ENCODE measurements at places on chromosomes 5 and 9.

- peak; percentile 54 for DNase-seq
- peak within 1 kb of the TSS; percentile 51 for H3K4me3 ChIP-seq
- peaks cover 40% of the 10 kb centered on the region for H3K27me3 ChIP-seq
- peak within 1 kb of the TSS; percentile 79 for H3K27ac ChIP-seq
Measured at GRCh38 chr5:76402886-76403765, at the start of gene IQGAP2. IQGAP2 (plus strand) TSS chr5:76403285; CDS start chr5:76403546, 261 bp downstream.

DNA sequence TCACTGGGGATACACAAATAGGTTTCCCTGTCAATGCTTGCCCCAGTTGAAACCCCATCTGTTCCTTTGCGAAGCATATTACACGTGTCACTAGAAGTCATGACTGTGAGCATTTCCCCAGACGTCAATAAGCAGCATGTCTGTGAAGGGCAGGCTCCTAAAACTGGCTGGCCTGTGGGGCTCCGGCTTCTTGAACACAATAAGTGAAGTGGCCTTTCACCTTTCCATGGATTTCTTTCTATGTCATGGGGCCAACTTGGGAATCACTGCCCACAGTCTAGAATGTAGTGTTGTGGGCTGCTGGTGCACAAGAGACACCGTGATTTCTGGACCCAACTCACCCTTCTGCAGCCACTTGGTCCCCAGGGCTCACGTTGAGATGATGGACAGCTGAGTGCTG lies 60.4 kb upstream of the CTSL start:
- no peaks in the 10 kb centered on the region for H3K27me3 ChIP-seq
- no peaks in the 10 kb centered on the region for H3K36me3 ChIP-seq
- no peaks in the 10 kb centered on the region for H3K4me1 ChIP-seq
- H3K27ac ChIP-seq, result no peak overlapping the region
- H3K4me3 ChIP-seq, result no peak overlapping the region

GRCh38 chr5:93586736-93587596 lies 3.9 kb downstream of the NR2F1 start:
- peak overlapping the region; percentile 62 for H3K4me3 ChIP-seq
- H3K36me3 ChIP-seq, result no peaks in the 10 kb centered on the region
- DNase-seq, result no peak
- H3K27me3 ChIP-seq, result peaks cover 24% of the 10 kb centered on the region

- H3K4me3 ChIP-seq, result no peak overlapping the region
- no peaks in the 10 kb centered on the region for H3K36me3 ChIP-seq
- no peak for DNase-seq
Measured at GRCh38 chr9:94010980-94011533, 55.9 kb upstream of the BARX1 start.

GRCh38 chr5:119328753-119329602 lies 26.8 kb upstream of the TNFAIP8 start:
- H3K36me3 ChIP-seq, result no peaks in the 10 kb centered on the region
- peaks cover 39% of the 10 kb centered on the region for H3K4me1 ChIP-seq
- no peak overlapping the region for H3K4me3 ChIP-seq
- no peak for DNase-seq
- no peaks in the 10 kb centered on the region for H3K27me3 ChIP-seq
- H3K27ac ChIP-seq, result peak overlapping the region; percentile 89

DNA sequence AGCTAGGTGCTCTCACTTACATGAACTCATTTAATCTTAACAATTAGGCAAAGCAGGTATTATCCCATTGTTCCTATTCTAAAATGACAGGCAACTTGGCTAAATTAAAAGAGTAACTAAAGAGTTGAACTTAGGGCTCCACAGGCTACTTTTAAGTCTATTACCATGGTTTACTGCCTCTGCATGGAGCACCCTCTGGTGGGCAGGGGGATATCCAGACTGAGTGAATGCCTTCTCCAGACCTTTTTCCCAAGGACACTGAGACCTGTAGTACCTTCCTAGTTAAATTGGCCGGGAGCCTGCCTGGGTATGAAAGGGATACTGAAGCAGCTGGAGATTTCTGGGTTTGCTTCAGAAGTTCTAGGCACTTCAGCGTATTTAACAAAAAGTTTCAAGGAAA lies 238.1 kb downstream of the ELAVL2 start:
- no peaks in the 10 kb centered on the region for H3K27me3 ChIP-seq
- DNase-seq, result no peak
- H3K27ac ChIP-seq, result no peak overlapping the region
- no peaks in the 10 kb centered on the region for H3K36me3 ChIP-seq

GRCh38 chr5:175861337-175862130 lies 9.8 kb upstream of the CPLX2 start:
- no peak overlapping the region for H3K4me3 ChIP-seq
- no peak for DNase-seq
- H3K36me3 ChIP-seq, result no peaks in the 10 kb centered on the region
- no peaks in the 10 kb centered on the region for H3K27me3 ChIP-seq

DNA sequence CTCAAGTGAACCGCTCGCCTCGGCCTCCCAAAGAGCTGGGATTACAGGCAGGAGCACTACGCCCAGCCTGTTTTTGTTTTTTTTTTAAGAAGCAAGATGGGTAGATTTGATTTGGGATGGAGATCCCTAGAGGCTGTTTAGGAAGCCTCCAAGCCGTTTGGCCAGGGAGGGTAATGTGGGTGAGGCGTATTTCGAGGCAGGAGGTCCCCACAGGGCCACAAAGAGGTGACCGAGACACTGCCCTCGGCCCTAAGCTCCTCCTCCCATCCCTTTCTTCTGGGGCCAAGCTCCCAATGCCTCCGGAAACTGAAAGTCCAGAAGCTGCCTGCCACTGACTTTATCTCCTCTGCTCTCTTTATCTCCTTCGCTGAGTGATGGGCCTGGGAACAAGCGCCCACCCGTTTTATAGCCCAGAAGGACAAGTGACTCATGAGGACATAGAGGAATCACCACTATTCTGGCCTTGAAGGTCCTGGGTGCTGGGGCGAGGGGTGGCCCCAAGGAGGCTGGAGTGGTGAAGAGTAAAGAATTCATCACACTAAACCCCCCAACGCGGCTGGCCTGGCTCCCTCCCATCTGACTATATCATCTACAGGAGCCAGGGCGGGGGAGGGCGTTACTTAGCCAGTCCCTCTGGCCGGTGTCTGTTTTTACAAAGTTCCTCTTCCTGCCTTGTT lies 2.0 kb upstream of the RALGDS start:
- no peak overlapping the region for H3K4me3 ChIP-seq
- H3K27me3 ChIP-seq, result no peaks in the 10 kb centered on the region
- no peak for DNase-seq

DNA sequence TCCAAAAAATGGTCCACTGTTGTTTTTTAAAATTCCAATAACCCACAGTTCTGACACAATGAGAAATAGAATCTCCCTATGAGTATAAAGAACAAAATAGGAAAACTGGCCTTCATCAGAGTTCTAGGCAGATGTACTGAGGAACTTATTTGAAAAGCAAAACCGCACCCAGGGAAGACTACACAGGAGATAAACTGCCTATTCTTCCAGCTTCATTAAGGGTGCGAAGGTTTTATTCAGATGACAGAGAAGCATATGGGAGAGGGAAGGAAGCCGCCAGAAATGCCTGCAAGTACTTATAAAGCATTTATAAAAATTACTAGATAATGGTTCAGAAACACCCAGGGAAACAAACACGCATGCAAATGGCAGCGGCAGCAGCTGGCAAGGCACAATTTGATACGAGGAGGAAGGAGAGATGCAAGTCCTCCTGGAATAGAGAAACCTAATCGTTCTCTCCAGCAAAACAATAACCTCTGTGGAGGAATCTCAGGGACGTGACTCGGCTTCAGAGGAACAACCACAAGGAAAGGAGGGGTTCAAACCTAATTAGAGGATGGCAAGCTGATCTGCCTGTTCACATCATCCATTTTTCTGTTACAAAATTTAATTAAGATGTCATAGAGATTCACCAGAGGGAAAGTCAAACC lies 9.0 kb downstream of the TTLL11 start:
- peaks cover 3% of the 10 kb centered on the region for H3K4me1 ChIP-seq
- H3K4me3 ChIP-seq, result no peak overlapping the region
- peak overlapping the region; percentile 33 for H3K27ac ChIP-seq
- DNase-seq, result no peak
- H3K36me3 ChIP-seq, result no peaks in the 10 kb centered on the region

- no peaks in the 10 kb centered on the region for H3K36me3 ChIP-seq
- H3K27me3 ChIP-seq, result no peaks in the 10 kb centered on the region
- H3K4me3 ChIP-seq, result peak overlapping the region; percentile 75
- DNase-seq, result peak; percentile 25
Measured at GRCh38 chr9:75088646-75089372, 495 bp downstream of the OSTF1 start.

GRCh38 chr9:137460363-137461315 lies 1.5 kb upstream of the NSMF start:
- DNase-seq, result no peak
- H3K27ac ChIP-seq, result no peak overlapping the region
- no peaks in the 10 kb centered on the region for H3K27me3 ChIP-seq
- H3K4me1 ChIP-seq, result peaks cover 24% of the 10 kb centered on the region

GRCh38 chr5:61816585-61817450 lies 484.8 kb downstream of the ZSWIM6 start:
- DNase-seq, result no peak
- H3K4me3 ChIP-seq, result no peak overlapping the region

DNA sequence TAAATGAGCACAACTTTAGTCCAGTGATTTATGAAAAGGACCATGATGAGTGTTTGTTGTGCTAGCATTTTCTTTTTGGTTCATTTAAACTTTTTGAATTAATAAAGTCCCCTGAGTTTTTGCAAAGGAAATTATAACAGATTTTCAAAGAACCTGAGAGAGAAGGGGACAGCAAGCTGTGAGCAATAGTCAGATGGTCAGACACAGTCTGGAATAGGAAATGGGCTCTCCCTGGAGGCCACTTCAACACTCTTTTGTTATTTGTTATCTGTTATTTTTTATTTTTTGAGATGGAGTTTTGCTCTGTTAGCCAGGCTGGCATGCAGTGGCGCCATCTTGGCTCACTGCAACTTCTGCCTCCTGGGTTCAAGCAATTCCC lies 171.1 kb downstream of the ARHGEF28 start:
- no peak overlapping the region for H3K4me3 ChIP-seq
- no peaks in the 10 kb centered on the region for H3K36me3 ChIP-seq
- peaks cover 16% of the 10 kb centered on the region for H3K4me1 ChIP-seq
- H3K27me3 ChIP-seq, result no peaks in the 10 kb centered on the region
- H3K27ac ChIP-seq, result peak overlapping the region; percentile 10

- H3K27ac ChIP-seq, result no peak overlapping the region
- no peak overlapping the region for H3K4me3 ChIP-seq
- no peaks in the 10 kb centered on the region for H3K4me1 ChIP-seq
- no peak for DNase-seq
Measured at GRCh38 chr5:102701748-102702147, 53.4 kb upstream of the PAM start.

GRCh38 chr5:176596689-176597416 lies 13.1 kb downstream of the GPRIN1 start:
- no peaks in the 10 kb centered on the region for H3K36me3 ChIP-seq
- no peak for DNase-seq
- peaks cover 3% of the 10 kb centered on the region for H3K4me1 ChIP-seq
- no peak overlapping the region for H3K27ac ChIP-seq

- H3K4me1 ChIP-seq, result no peaks in the 10 kb centered on the region
- H3K27me3 ChIP-seq, result no peaks in the 10 kb centered on the region
- H3K4me3 ChIP-seq, result no peak overlapping the region
- no peak for DNase-seq
- H3K27ac ChIP-seq, result no peak overlapping the region
- H3K36me3 ChIP-seq, result no peaks in the 10 kb centered on the region
Measured at GRCh38 chr5:35656721-35657120, 39.1 kb downstream of the SPEF2 start.

DNA sequence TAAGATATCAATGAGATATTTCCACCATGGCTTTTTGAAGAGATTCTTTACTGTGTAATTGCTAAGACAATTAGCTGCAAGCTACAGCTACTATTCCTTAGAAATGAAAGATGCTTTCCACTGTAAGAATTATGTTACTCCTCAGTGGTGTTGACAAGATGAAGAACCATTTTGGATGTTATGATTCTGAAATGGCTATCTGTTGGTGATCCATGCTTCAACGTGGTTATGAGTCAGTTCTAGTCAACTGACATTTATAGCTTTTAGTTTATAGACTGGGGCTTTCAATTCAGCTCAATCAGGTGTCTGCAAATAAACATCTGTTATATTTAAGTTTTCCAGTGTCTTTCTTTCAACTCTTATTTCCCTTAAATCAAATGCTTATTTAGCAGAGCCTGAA lies 93.7 kb downstream of the SGCD start:
- no peak overlapping the region for H3K27ac ChIP-seq
- no peaks in the 10 kb centered on the region for H3K27me3 ChIP-seq
- H3K36me3 ChIP-seq, result no peaks in the 10 kb centered on the region
- H3K4me1 ChIP-seq, result no peaks in the 10 kb centered on the region
- no peak overlapping the region for H3K4me3 ChIP-seq

DNA sequence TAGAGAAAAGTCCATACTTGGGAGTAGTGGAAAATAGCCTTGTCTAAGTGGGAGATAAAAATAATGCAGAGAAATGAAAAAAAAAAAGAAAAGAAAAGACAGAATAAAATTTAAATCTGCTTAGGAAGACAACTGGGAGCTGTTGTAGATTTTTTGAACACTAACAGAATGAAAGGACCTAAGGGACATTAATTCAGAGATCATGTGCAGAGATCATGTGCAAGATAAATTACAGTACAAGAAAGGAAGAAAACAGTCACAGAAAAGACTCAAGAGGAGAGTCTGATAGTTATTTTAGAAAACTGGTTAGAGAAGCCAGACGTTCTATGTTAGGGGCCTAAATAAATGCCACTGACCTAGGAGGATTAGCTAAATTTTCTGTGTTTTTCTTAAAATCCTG lies 1226.8 kb upstream of the NUDT12 start:
- no peaks in the 10 kb centered on the region for H3K27me3 ChIP-seq
- no peaks in the 10 kb centered on the region for H3K4me1 ChIP-seq
- no peaks in the 10 kb centered on the region for H3K36me3 ChIP-seq
- H3K27ac ChIP-seq, result no peak overlapping the region

GRCh38 chr5:124761010-124761409 lies 14.6 kb upstream of the ZNF608 start:
- H3K4me1 ChIP-seq, result no peaks in the 10 kb centered on the region
- no peaks in the 10 kb centered on the region for H3K36me3 ChIP-seq
- no peak overlapping the region for H3K4me3 ChIP-seq
- H3K27ac ChIP-seq, result no peak overlapping the region

DNA sequence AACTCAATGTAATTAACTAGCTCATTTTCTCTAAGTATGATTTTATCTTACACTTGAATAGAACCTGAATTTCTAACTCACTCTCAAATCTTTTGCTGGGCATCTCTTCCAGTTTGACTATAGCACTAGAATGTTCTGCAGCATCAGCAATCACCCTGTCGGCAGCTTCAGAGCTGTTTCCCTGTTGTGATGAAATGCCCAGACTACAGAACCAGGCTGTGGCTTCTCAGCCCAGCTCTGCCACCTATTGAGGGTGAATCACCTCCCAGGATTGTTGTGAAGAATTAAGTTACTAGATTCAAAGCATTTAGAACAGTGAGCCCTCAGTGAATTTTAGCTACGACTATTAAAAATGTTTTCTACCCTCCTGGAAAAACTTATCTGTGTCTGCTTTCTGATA lies 90.4 kb upstream of the ANKRD55 start:
- no peak for DNase-seq
- H3K27me3 ChIP-seq, result no peaks in the 10 kb centered on the region
- no peak overlapping the region for H3K4me3 ChIP-seq
- peaks cover 16% of the 10 kb centered on the region for H3K4me1 ChIP-seq
- H3K27ac ChIP-seq, result no peak overlapping the region
- no peaks in the 10 kb centered on the region for H3K36me3 ChIP-seq

GRCh38 chr5:32539981-32540845 lies 45.1 kb upstream of the SUB1 start:
- H3K4me1 ChIP-seq, result no peaks in the 10 kb centered on the region
- no peak for DNase-seq
- no peak overlapping the region for H3K27ac ChIP-seq
- no peak overlapping the region for H3K4me3 ChIP-seq
- no peaks in the 10 kb centered on the region for H3K36me3 ChIP-seq

All from esophagus squamous epithelium (tissue), 5 donors.